ENCODE measurements at places on chromosomes 11 and 22.

DNA sequence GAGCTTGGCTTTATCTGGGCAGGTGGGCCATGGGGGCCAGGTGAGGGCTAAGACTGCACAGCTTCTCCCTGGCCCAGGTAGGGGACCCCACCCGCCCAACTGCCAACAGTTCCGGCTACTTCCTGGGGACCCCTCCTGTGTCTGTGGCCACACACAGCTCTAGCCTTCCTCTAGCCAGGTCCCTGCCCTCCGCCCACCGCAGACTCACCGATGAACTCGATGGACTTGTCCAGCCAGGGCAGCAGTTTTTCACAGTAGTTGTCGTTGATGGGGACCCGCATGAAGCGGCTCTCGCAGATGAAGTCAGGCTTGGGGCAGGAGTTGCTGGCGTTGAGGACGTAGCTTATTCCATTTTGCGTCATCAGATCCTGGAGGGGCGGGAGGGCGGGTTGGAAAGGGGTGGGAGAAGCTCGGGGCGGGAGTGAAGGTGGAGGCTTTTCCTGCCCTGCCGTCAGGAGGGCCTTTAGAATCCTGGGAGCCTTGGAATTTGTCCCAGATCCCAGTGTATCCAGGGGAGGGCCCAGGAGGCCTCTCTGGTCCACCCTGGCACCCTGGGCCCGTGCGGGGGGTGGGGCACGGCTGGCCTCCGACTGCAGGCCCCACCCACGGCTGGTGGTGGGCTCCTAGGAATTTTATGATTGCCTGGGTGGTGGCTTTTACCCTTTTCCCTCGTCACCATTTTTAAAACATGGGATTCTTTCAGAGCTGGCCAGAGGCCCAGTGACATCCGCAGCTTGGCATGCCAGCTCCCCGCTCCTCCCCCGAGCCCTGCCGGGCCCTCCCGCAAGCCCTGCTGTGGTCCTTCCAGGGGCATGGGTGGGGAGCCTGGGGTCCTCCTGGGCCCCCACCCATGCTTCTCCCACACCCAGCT lies 13.9 kb downstream of the DUSP8 start:
- peak; percentile 53 for DNase-seq

DNA sequence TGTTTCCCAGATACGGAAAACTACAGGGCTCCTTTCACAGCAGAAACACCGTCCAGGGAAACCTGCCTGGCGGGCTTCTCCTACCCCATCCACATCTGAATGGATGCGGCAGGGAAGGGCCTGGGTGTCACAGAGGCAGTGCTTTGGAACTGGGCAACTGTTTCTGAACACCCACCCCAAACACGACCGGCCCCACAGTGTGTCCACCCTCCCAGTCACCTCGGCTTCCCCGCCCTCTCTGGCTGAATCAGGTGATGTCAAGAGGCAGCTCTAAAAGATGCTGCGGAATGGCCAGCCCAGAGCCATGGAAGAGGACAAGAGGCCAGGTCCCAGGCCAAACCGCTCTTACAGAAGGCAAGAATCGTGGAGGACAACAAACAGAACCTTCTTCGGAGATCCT lies 22.0 kb downstream of the IFT27 start:
- no peak for DNase-seq

GRCh38 chr22:24325105-24325757 lies 54.6 kb downstream of the SPECC1L start:
- DNase-seq, result no peak

DNA sequence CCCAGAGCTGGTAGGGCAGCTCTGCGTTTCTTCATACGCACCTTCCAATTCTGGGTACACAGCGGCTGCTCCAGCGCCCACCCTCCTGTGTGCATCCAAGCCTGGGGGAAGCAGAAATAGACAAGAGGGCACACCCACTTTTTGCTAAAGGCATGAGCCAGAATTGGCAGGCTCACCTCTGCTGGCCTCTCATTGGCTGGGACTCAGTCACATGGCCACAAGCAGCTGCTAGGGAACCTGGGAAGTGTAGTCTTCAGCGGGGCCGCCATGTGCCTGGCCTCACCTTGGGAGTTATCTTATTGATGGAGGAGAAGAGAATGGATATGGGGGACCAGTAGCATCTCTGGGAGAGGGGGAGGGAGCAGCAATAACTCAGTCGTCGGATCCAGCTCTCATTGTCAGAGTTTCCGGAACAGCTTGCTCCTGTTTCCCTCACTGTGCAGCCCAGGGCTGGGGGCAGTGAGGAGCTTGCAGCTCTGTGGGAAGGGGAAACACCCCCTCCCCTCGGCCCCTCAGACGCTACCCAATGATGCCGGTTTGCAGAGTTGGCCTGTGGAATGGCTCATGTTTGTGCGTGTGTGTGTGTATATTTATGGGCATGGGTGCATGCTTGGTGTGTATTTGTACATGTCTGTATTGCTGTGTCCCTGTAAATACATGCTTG lies 11.8 kb upstream of the MIEF1 start:
- peak; percentile 31 for DNase-seq

DNA sequence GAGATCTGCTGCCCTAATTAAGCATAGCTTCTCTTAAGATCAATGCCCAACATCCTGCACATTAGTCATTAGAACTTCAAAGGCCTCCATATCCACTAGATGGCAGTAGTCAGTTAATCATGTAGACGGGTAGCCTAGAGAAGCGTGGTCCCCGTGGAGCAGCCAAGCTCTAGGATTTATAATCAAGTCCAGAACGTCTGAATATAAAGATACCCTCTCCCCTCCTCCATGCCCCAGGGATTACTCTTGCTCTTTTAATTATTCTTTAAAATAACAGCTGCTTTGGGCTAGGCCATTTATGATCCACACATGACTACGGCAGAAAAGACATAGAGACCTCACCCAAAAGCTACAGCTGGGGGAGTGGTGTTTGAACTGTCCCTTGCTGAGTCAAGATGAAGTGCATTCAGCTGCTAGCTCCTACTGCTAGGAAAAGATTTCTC lies 327.6 kb upstream of the PLET1 start:
- peak; percentile 74 for DNase-seq

GRCh38 chr11:125140233-125140632 lies 24.3 kb upstream of the PKNOX2 start:
- DNase-seq, result no peak

- no peak for DNase-seq
Observed at GRCh38 chr22:20271114-20271994, 3.2 kb upstream of the RTN4R start.

- DNase-seq, result no peak
Observed at GRCh38 chr11:118047749-118048148, 29.1 kb upstream of the TMPRSS4 start.

DNA sequence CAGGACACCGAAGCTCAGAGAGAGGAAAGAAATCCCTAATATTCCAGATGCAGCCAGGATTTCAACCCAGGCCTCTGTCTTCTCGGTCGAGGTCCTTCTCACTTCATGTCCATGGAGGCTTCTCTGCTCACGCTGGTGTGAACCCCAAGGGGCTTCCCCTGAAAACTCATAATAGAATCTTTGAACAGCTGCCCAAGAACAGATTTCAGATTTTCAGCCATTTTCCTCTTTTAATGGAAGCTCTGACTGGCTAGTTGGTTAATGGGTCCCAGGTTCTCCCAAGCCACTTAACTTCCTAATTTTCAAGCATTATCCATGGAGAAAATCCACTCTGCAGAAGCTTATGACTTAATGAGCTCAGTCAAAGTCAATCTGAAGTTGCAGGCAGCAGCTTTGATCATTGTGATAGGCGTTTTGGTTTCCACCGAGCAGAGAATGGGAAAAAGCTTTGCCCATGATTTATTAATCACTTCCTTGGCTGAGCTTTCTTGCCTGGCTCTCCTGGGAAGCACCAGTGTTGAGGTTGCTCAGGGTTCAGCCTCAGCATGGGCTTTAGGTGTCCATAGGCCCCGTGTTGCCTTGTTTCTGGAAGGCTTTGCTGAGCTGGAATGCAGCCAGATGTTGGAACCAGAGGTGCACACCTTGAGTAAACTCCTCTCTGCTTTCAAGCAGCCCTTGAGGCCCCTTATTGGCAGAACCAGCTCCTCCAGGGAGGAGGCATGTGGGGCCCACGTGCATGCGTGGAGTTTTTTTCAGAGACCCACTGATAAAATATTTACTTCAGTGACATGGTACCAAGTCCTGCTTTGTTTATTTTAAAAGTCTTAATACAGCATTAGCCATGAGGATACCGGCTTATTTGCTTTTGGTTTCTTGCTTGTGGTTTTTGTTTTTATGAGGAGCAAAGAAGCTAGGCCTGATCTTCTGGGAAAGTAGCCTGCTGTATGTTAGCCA lies 25.5 kb downstream of the LDLRAD3 start:
- DNase-seq, result peak; percentile 12

GRCh38 chr11:119476666-119477331 lies 53.8 kb upstream of the THY1 start:
- DNase-seq, result no peak

- DNase-seq, result no peak
Observed at GRCh38 chr22:32818446-32819115, 17.1 kb downstream of the TIMP3 start.

- DNase-seq, result no peak
Observed at GRCh38 chr11:94934362-94934761, 39.0 kb downstream of the CWC15 start.

- DNase-seq, result peak; percentile 89
Observed at GRCh38 chr11:112163875-112164685, at the start of gene IL18. Gene IL18 (minus strand): TSS chr11:112164094. CDS start chr11:112155053, 9,041 bp downstream.

GRCh38 chr11:117309310-117309709 lies 6.7 kb downstream of the BACE1 start:
- DNase-seq, result no peak

DNA sequence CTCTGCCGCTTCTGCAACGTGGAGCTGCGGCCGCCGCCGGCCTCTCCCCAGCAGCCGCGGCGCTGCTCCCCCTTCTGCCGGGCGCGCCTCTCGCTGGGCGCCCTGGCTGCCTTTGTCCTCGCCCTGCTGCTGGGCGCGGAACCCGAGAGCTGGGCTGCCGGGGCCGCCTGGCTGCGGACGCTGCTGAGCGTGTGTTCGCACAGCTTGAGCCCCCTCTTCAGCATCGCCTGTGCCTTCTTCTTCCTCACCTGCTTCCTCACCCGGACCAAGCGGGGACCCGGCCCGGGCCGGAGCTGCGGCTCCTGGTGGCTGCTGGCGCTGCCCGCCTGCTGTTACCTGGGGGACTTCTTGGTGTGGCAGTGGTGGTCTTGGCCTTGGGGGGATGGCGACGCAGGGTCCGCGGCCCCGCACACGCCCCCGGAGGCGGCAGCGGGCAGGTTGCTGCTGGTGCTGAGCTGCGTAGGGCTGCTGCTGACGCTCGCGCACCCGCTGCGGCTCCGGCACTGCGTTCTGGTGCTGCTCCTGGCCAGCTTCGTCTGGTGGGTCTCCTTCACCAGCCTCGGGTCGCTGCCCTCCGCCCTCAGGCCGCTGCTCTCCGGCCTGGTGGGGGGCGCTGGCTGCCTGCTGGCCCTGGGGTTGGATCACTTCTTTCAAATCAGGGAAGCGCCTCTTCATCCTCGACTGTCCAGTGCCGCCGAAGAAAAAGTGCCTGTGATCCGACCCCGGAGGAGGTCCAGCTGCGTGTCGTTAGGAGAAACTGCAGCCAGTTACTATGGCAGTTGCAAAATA lies 816 bp downstream of the PDE3B start:
- peak; percentile 29 for DNase-seq

DNA sequence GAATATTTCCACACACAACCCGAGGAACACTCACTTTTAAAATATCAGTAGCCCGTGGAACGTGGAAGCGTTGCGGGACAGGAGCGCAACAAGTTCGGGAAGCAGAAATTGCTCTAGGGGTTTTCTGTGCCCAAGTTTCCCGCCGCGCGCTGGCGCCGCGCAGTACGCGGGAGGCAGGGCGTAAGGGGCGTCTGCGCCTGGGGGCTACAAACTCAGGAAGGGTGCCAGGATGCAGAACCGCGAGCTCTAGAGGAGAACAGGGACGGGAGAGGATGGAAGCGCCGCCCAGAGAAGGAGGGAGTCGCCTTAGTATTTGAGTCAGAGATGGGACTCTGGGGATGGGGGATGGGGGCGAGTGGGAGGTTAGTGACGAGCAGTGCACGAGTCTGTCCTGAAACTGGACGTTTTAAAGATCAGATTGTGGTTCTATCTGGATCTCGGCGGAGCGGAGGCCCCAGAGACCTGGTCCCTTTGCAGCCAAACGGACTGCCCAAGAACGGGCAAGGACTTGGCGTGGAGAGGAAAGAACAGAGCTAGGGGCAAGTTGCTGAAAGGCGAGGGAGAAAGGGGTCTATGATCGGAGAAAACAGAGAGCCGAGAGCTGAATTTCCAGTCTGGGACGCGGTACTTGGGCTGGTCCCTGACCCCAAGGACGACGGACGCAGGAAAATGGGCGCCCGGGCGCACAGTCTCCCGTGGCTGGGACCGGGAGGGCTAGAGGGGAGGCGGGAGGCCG lies 4.7 kb downstream of the BSX start:
- DNase-seq, result no peak

- no peak for DNase-seq
Observed at GRCh38 chr11:64744544-64745188, 724 bp upstream of the RASGRP2 start.

DNA sequence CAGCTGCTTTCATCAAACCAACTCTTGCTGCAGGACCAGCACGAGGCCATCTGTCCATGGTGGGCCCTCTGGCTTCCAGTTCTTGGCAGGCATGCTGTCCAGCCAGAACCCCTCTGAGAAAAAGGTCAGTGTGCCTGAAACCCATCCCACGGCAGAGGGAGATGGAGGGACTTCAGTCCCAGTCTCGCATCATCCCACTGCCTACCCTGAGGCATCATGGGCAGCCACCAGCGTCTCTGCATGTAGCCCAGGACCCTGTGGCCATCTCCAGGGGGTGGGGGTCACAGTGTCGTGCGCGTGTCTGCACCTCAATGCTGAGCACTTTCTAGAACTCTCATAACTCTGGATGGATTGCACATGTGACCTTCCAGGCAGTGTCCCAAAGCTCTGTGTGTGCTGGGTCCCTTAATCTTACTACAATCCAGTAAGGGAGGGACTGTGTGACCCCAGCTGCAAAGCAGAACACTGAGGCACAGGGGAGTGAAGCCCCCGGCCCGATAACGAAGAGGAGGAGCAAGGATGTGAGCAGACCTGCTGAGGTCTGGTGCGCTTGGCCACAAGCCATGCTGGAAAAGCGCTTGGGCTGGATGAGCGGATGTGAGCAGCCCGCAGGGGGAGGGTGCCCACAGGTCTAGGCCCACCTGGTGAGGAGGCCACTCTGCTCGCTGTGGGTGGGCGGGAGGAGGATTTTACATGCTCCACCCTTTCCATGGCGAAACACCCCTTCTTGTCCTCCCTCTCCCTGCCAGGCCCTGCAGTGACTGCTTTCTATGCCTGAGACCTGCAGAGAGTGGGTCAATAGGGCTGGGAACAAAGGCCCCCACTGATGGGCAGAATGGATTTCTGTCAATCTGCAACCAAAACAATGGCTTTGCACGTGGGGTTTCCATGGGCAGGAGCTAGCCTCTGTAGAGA lies 1401.0 kb downstream of the BRD1 start:
- no peak for DNase-seq

GRCh38 chr22:36773935-36774334 lies 2.0 kb downstream of the IFT27 start:
- peak; percentile 8 for DNase-seq
